ENCODE measurements at places on chromosomes 3 and 15.

GRCh38 chr3:124299831-124300230 lies 307.9 kb upstream of the ROPN1 start:
- H3K27me3 ChIP-seq: no peaks in the 10 kb centered on the region
- H3K4me1 ChIP-seq: peaks cover 49% of the 10 kb centered on the region
- no peak for DNase-seq
- no peak overlapping the region for H3K4me3 ChIP-seq
- H3K36me3 ChIP-seq: no peaks in the 10 kb centered on the region

- H3K36me3 ChIP-seq: no peaks in the 10 kb centered on the region
- no peak for DNase-seq
- H3K4me1 ChIP-seq: no peaks in the 10 kb centered on the region
- no peak overlapping the region for H3K27ac ChIP-seq
- H3K27me3 ChIP-seq: no peaks in the 10 kb centered on the region
- H3K4me3 ChIP-seq: no peak overlapping the region
These were observed 201.4 kb downstream of the IL5RA start for GRCh38 chr3:2908693-2909351.

DNA sequence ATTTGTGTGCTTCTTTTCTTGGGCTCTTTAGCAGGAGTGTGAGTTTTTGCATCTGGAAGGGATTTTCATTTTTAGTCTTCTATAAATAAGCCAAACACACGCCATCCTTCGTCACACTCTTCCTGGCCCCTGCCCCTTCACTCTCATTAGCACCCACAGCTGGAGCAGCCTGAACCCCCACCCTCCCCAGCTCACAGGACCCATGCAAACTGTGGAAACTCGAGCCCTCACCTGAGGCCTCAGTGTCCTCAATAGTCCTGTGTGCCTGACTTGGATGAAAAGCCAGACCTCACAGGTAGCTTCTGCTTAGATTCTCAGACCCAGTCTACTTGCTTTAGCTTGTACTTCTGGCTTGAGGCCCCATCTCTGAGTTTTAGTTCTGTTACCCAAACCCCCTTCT lies 167.9 kb downstream of the MTHFS start:
- no peak overlapping the region for H3K27ac ChIP-seq
- no peaks in the 10 kb centered on the region for H3K4me1 ChIP-seq
- H3K27me3 ChIP-seq: no peaks in the 10 kb centered on the region
- H3K4me3 ChIP-seq: no peak overlapping the region
- no peaks in the 10 kb centered on the region for H3K36me3 ChIP-seq

DNA sequence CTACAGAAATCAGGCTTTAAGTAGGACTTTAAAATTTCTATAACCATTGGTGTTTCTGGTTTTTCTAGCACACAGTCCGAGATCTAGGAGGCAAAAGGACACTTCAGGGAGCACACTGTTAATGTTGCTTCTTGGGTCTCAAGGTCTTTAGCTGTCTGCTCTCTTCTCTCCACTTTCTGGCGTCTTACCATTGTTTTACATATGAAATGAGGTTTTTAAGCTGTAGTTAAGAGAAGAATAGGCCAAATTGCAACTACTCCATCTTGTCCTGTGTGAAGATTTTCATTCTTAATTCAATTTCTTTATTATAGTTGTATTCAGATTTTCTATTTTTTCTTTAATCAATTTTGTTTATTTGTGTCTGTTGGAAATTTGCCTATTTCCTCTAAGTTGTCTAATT lies 151.4 kb downstream of the WNT7A start:
- no peaks in the 10 kb centered on the region for H3K4me1 ChIP-seq
- no peaks in the 10 kb centered on the region for H3K36me3 ChIP-seq
- no peaks in the 10 kb centered on the region for H3K27me3 ChIP-seq
- H3K27ac ChIP-seq: no peak overlapping the region
- DNase-seq: no peak

DNA sequence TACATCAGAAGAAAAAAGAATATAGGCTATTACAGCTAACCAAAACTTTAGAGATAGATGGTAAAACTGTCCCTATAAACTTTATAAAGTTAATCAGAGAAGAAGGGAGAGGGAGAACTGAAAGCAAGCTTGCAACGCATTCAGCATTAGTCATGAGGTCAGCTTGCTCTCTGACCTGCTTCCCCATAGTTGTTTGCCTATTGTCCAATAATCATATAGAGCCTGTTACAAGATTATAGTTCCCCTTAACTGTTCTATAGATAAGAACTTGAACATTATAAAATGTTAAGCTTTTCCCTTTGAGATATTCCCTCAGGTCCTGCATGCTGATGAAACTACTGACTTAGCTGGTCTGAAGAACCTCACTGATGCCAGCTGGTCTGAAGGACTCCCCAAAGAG lies 74.5 kb downstream of the CPNE4 start:
- H3K4me1 ChIP-seq: no peaks in the 10 kb centered on the region
- H3K27me3 ChIP-seq: no peaks in the 10 kb centered on the region
- H3K4me3 ChIP-seq: no peak overlapping the region
- no peaks in the 10 kb centered on the region for H3K36me3 ChIP-seq
- no peak overlapping the region for H3K27ac ChIP-seq

- DNase-seq: no peak
- H3K4me1 ChIP-seq: peaks cover 6% of the 10 kb centered on the region
These were observed 36.9 kb downstream of the LIMD1 start for GRCh38 chr3:45631486-45631885.

DNA sequence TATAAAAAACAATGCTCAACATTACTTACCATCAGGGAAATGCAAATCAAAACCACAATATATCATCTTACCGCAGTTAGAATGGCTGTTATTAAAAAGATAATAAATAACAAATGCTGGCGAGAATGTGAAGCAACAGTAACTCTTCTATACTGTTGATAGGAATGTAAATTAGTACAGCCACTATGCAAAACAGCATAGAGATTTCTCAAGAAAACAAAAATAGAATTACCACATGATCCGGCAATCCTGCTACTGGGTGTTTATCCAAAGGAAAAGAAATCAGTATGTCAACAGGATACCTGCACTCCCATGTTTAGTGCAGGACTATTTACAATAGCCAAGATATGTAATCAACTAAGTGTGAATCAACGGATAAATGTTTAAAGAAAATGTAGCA lies 48.1 kb downstream of the ADAM10 start:
- DNase-seq: no peak
- H3K36me3 ChIP-seq: no peaks in the 10 kb centered on the region
- H3K4me3 ChIP-seq: no peak overlapping the region
- H3K4me1 ChIP-seq: no peaks in the 10 kb centered on the region
- H3K27me3 ChIP-seq: no peaks in the 10 kb centered on the region

GRCh38 chr3:128404276-128405068 lies 62.2 kb downstream of the DNAJB8 start:
- H3K4me1 ChIP-seq: no peaks in the 10 kb centered on the region
- no peak overlapping the region for H3K4me3 ChIP-seq
- no peak overlapping the region for H3K27ac ChIP-seq

DNA sequence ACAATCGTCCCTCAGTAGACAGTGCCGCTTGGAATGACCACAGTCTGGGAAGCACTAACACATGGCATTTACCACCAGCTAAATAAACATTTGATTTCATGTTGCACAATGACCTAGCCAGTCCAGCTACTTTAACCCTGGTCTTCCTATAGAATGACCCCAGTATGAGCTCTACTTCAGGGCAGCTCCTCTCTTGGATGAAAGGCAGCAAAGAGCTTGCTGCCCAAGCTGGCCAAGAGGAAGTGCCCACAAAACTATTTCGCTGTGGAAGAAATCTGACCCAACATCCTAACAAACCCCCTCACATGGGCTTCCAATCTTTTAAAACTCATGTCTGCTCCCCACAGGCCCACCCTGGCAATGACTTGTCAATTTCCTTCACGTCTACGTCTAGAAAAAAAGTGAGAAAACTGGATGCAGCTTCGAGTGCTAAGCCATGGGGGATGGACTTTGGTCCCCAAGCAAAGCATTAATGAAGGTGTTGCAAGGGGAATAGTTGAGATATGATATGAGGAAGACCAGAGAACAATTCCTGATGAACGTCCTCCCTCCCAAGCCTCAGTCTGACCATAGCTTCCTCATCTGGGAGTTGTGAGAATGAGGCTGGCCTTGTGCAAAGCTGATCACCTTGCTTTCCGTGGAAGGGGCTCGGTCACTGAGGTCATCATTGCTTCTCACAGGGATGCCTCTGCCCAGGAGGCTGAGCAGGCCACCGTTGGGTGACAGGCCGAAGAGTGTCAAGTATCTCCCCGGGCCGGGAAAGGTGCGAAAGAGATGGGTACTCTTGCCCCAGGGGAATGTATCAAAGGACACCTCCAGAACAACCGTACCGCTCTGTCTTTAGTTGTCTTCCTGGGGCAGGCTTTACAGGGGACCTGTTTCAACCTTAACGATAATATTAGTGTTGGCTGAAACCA lies 964 bp downstream of the SLC25A20 start:
- H3K27me3 ChIP-seq: no peaks in the 10 kb centered on the region
- no peaks in the 10 kb centered on the region for H3K36me3 ChIP-seq
- peak overlapping the region; percentile 63 for H3K27ac ChIP-seq
- DNase-seq: no peak
- peak overlapping the region; percentile 83 for H3K4me3 ChIP-seq

DNA sequence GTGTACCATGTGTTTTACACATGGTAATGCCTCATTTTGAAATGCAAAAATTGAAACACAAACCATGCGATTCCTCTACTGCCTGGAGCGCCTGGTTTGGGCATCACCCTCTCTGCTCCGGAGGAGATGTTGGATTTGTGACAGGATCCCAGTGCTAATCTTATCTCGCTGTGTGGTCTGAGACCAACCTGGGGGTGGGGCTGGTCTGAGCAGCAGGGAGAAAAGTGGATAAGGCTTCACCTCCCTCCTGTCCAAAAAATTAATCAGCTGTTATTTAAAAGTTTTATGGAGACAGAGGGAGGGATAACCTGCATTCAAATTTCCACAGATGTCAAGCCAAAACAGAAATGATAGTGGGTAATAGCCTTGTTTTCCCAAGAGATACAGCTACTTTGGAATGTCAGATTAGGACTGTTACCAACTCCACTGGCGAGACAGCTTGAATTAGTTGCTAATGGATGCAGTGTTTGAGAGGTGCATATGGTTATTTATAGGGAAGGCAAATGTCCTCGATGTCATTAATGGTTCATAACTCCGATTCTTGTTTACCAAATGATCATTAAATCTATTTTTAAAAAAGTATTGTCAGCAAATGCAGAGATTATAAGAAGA lies 54.0 kb upstream of the SKOR1 start:
- no peaks in the 10 kb centered on the region for H3K36me3 ChIP-seq
- no peaks in the 10 kb centered on the region for H3K27me3 ChIP-seq
- no peak overlapping the region for H3K27ac ChIP-seq
- H3K4me1 ChIP-seq: no peaks in the 10 kb centered on the region
- H3K4me3 ChIP-seq: no peak overlapping the region
- no peak for DNase-seq

GRCh38 chr15:92393071-92393979 lies at the start of gene ST8SIA2:
ST8SIA2 (plus strand) TSS chr15:92393881; CDS start chr15:92394065, 184 bp downstream.
- no peak within 1 kb of the TSS for H3K4me3 ChIP-seq
- peaks cover 6% of the 10 kb centered on the region for H3K27me3 ChIP-seq
- no peaks in the 10 kb centered on the region for H3K4me1 ChIP-seq
- no peak within 1 kb of the TSS for H3K27ac ChIP-seq

- H3K4me1 ChIP-seq: no peaks in the 10 kb centered on the region
- no peak overlapping the region for H3K4me3 ChIP-seq
- no peak overlapping the region for H3K27ac ChIP-seq
- DNase-seq: no peak
- H3K27me3 ChIP-seq: no peaks in the 10 kb centered on the region
These were observed 33.4 kb downstream of the ZXDC start for GRCh38 chr3:126442094-126442855.

DNA sequence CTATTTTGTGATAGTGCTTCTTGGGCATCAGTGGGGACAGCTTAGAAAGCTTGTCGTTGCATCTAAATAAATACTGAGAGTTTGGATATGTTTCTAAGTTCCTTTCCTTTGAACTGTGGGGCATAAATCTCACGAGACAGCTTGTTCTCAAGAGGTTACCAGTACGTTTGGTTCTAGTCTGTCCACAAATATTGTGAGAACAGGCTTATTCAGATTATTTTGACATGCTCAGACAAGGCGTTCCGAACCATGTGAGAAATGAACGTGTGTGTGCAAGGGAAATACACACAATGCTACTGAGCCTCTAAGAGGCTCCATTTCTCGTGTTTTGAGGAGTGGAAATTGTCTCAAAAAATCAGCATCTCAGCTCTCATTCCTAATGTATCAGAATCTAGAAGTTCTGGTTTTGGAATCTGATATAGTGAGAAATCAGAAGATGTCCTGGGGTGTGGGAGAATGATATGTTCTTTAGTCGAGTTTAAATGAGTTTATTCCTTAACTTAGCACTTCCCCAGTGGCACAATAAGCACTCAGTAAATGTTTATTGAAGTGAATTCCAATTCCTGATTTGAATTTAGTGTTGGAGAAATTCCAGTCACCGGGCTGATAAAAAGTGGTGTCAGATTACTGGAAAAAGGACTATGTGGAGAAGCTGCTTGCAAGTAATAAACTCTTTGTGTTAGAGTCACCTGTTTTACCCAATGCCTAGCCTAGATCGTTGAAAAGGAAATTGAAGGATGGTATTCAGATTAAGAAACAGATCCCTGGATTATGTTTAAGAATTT lies 481.5 kb downstream of the LPP start:
- peak overlapping the region; percentile 23 for H3K27ac ChIP-seq
- H3K36me3 ChIP-seq: no peaks in the 10 kb centered on the region

GRCh38 chr15:33094336-33094735 lies 100.2 kb downstream of the FMN1 start:
- no peak overlapping the region for H3K27ac ChIP-seq
- H3K4me1 ChIP-seq: no peaks in the 10 kb centered on the region
- H3K36me3 ChIP-seq: no peaks in the 10 kb centered on the region
- H3K4me3 ChIP-seq: no peak overlapping the region

GRCh38 chr3:181561139-181562031 lies 150.3 kb upstream of the SOX2 start:
- no peaks in the 10 kb centered on the region for H3K36me3 ChIP-seq
- no peaks in the 10 kb centered on the region for H3K27me3 ChIP-seq
- H3K27ac ChIP-seq: no peak overlapping the region
- no peaks in the 10 kb centered on the region for H3K4me1 ChIP-seq
- no peak for DNase-seq

- H3K27me3 ChIP-seq: no peaks in the 10 kb centered on the region
- H3K27ac ChIP-seq: no peak overlapping the region
- DNase-seq: no peak
- peak overlapping the region; percentile 49 for H3K4me3 ChIP-seq
- peaks cover 14% of the 10 kb centered on the region for H3K4me1 ChIP-seq
These were observed 119.9 kb downstream of the DGKG start for GRCh38 chr3:186241910-186242821.

DNA sequence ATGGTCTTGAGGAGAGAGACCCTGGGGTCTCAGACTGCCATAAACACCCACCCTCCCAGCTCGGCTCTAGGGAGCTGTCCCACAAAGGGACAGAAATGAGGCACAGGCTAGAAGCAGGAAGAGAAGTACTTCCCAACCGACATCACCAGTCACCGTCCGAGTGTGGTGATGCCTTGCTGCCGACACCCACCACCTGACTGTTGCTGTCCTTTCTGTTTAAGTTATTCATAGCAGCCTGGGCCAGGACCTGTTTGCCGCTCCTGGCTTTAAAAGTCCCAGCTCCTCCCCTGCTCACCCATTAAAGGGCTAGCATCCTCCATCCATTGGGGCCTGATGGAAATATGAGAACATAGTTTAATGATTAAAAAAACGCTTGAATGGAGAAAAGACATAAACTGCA lies 13.2 kb upstream of the SPG11 start:
- H3K27ac ChIP-seq: no peak overlapping the region
- no peaks in the 10 kb centered on the region for H3K27me3 ChIP-seq
- H3K4me1 ChIP-seq: no peaks in the 10 kb centered on the region
- DNase-seq: no peak
- H3K4me3 ChIP-seq: no peak overlapping the region

- peaks cover 33% of the 10 kb centered on the region for H3K4me1 ChIP-seq
- H3K27ac ChIP-seq: peak overlapping the region; percentile 69
- H3K4me3 ChIP-seq: no peak overlapping the region
- peaks cover 85% of the 10 kb centered on the region for H3K36me3 ChIP-seq
- no peaks in the 10 kb centered on the region for H3K27me3 ChIP-seq
- DNase-seq: no peak
These were observed 17.4 kb downstream of the PLXNB1 start for GRCh38 chr3:48412375-48413001.
